Skeletal muscle cell (primary cell): ENCODE measurements at places on chromosomes 5 and 9.

DNA sequence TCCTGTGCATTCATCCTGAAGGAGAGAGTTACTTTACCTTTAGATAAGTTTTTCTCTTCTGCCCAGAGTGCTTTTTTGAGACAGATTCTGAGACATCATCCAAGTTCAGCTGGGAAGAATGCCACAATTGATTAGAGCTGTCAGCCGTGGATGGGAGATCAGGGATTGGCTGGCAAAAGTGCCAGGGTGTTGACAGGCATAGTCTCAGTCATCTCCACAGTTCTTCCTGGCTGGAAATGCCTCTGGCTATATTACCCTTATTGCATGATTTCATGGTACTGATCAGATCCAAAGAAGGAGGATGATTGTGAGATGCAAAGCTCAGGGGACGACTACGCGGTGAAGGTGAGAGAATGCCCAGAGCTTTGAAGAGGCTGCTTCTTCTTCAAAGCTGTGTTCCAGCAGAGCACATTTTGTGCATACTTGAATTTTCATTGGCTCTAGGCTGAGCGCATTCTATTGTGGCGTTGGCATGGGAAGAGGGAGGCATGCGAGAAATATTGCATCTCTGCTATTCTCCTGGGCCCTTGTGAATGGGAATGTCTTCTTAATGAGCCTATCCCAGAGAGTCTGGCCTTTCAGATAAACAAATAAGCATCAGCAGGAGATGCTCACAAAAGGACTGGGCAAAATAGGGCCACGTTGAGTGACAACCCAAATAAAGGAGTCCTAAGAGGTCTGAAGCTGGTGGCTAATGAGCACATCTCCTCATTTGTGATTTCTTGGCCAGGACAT, 82.1 kb downstream of the GRIA1 start:
- no peak for DNase-seq

- DNase-seq: no peak
These were observed 36.9 kb upstream of the ANGPTL2 start for GRCh38 chr9:127159325-127159801.

DNA sequence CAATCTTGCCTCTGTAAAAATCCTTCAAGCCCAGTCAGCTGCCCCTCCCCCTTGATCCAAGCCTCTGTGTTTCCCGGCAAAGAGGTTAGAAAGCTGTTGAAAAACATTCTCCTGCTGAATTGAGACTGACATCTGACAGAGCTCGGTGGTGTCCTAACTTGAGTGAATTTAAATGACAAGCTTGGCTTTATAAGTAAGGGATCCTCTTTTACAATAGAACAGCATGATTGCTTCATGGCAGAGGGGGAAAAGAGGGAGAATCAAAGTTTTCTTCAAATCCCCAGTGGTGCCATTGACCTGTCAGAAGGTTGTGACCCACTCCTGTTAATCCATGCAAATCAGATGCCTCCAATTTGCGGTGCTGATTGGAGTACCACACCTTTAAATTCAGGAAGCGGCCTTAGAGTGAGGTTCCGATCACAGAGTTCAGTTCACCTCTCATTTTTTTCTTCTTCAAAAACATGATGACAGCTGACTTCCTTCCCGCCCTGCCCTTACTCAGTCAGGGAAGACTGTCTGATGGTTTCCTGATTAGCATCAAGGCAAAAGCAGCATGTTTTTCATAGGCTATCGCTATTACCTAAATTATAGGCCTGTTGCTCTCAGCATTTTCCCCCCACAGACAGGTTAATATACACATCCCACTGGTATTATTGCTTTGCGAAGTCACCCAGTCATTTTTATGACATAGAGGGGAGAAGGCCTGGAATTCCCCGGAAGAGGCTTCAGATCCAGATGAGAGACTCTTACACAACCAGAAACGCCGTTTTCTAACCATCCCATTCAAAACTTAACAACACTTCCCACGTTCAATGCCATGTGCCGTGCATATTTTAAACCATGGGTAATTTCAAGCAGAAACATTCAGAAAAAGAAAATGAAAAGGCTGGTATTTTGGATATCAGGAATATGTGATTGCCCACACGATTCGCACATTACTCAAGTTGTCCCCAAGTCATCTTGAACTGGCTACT, 141.4 kb downstream of the EBF1 start:
- DNase-seq: no peak

GRCh38 chr9:125902831-125903512, 155.8 kb downstream of the PBX3 start:
- no peak for DNase-seq

DNA sequence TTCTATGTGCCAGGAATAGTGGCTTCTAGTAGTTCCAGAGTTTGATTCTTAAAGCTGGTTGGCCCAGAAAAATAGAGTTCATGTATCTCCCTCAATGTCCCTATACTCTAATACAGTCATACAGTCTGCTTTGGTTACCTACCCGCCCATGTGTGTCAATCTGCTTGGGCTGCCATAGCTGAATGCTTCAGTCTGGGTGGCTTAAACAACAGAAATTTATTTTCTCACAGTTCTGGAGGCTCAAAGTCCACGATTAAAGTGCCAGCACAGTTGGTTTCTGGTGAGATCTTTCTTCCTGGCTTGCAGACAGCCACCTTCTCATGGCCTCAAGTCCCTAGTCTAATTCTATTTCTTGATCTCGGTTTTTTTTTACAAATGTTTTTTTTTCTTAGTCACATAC, 1739.0 kb downstream of the MAT2B start:
- DNase-seq: no peak

GRCh38 chr5:1437226-1437829, 7.9 kb downstream of the SLC6A3 start:
- no peak for DNase-seq

- no peak for DNase-seq
These were observed 95.7 kb upstream of the ARAP3 start for GRCh38 chr5:141777711-141778110.

GRCh38 chr5:9834871-9835770, 205.0 kb upstream of the TAS2R1 start:
- DNase-seq: no peak

- DNase-seq: no peak
These were observed 33.7 kb downstream of the SLC31A2 start for GRCh38 chr9:113184539-113184938.

DNA sequence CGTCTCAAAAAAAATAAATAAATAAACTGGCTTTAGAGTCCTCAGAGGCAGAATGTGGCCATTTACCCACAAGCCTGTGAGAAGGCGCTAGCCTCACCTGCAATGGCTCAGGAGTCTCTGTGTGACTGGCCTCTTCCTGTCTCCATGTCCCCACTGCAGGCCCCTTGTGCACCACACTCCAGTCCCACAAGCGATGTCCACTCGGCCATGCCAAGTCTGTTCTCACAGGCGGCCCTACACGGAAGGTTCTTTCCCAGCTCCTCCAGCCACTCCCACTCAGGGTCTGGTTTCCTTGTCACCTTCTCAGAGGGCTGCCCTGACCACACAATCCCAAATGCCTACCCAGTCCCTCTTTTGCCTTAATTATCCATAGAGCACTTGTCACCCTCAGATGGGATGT, 38.2 kb downstream of the POLR1E start:
- DNase-seq: no peak

- no peak for DNase-seq
These were observed 157.9 kb downstream of the ALDH1A1 start for GRCh38 chr9:72794946-72795345.

GRCh38 chr9:100011062-100011681, 87.6 kb downstream of the ERP44 start:
- DNase-seq: peak; percentile 4

GRCh38 chr5:10372726-10373709, 19.5 kb downstream of the MARCHF6 start:
- no peak for DNase-seq

GRCh38 chr5:169298193-169298592, 2.7 kb downstream of the SLIT3 start:
- no peak for DNase-seq

DNA sequence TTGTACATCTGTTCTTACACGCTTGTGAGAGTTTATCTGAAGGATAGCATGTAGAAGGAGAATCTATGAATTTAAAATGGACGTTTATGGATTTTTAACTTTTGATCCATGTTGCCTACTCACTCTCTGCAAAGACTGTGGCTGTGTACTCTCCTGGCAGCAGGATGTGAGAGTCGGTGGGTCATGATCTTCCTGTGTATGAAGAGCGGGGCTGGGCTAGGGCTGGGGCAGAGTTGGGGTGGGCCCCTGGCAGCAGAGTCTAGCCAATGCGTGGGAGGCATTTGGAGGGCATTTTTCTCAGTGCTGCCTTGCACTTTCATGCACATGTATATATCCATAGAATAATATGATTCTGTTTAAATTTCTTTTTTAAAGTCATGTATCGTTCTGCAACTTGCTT, 24.0 kb upstream of the DAB2IP start:
- DNase-seq: no peak

GRCh38 chr9:78574354-78575045, 277.6 kb downstream of the PSAT1 start:
- no peak for DNase-seq

- DNase-seq: no peak
These were observed 50.5 kb upstream of the COL5A1 start for GRCh38 chr9:134591082-134591571.

GRCh38 chr9:36479101-36479500, 79.0 kb upstream of the RNF38 start:
- no peak for DNase-seq

- no peak for DNase-seq
These were observed 7.9 kb downstream of the FLT4 start for GRCh38 chr5:180641566-180641900.

- DNase-seq: no peak
These were observed 40.1 kb upstream of the TIFAB start for GRCh38 chr5:135492319-135492626.

GRCh38 chr5:89686081-89686765, 723.3 kb downstream of the CETN3 start:
- no peak for DNase-seq

- no peak for DNase-seq
These were observed 24.8 kb downstream of the ABLIM3 start for GRCh38 chr5:149166128-149166527.

DNA sequence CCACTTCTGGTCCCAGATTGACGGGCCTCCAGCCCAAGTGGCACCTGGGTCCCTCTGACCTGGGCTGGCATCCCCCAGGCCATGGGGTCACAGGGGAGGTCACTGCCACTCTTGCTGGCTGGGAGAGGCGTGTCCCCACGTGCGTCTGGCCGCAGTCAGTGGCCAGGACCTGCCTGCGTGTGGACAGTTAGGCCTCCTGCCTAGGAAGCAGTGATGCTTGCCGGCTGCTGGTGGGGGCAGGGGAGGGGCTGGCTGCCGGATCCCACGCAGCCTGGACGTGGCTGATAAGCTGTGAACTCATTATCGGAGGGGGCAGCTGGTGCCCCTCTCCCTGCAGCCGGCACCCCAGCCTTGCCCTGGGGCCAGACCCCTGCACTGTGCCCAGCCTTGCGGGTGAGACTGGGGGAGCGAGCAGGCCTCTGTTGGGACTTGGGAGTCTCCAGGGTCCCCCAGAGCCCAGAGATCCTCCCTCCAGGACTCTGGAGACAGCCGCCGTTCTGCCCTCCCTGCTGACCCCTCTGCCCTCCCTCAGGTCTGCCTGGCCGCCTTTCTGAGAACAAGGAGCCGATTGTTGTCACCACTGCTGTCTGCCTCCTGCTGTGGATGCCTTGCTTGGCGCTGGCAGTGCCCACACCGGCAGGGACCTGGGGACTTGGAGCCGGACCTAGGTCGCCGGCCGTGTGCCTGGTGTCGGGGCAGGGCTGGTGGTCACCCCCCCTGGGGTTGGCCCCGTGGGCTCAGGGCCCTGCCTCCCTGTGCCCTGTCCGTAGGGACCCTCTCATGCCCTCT, 12.3 kb downstream of the RXRA start:
- no peak for DNase-seq

DNA sequence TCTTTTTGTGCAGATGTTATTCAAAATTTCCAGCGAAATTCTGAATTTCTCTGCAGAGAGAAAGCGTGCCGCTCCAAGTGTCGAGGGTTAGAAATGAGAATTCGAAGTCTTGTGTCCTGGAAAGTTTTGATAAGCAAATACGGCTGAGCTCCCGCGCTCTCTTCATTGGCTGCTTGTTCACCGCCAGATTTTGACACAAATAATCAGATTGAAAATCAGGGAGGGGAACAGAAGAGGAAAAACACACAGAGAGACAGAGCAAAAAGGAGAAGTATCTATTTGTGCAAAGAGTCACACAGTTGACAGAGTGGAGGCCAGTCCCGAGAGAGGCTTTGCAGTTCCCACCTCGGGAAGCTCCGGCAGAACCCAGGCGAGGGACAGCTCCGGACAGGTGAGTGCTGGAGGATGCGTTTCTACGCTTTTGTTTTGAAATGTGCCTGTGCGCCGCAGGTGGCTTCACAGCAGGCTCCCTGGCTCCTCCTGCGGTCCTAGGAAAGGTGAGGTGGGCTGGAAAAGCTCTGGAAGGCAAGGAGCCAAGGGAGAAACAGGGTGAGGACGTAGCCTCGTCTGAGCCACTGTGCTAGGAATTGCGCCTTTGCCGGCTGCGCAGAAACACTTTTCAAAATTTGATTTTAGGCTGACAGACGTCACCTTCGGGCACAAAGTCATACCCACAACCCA, at the start of gene GFI1B:
Gene GFI1B, plus strand, starts transcription at position 244 of the 681 bp plus-strand sequence. CDS start 7,985 bp downstream, outside the sequence.
- DNase-seq: no peak

DNA sequence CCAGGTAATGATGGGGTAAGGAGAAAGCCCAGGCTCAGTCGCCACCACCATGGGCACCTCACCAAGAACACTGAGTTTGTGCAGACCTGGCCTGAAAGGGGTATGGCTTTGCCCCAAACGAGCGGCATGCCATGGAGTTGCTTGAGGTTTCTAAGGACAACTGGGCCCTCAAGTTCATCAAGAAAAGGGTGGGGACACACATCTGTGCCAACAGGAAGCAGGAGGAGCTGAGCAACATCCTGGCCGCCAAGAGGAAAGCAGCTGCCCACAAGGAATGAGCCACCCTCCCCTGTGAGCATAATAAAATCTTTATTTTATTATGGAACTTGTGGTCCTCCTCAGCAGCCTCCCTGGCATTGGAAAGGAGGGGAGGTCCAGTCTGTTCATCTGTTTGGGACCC, 23.8 kb downstream of the CD14 start:
- no peak for DNase-seq

GRCh38 chr9:94927048-94927761, 200.7 kb downstream of the AOPEP start:
- DNase-seq: no peak

- DNase-seq: no peak
These were observed 93.3 kb upstream of the LMX1B start for GRCh38 chr9:126520453-126520852.

GRCh38 chr5:135222171-135222681, 176.8 kb downstream of the MACROH2A1 start:
- DNase-seq: no peak

GRCh38 chr9:123927625-123928532, 2.0 kb downstream of the DENND1A start:
- no peak for DNase-seq

DNA sequence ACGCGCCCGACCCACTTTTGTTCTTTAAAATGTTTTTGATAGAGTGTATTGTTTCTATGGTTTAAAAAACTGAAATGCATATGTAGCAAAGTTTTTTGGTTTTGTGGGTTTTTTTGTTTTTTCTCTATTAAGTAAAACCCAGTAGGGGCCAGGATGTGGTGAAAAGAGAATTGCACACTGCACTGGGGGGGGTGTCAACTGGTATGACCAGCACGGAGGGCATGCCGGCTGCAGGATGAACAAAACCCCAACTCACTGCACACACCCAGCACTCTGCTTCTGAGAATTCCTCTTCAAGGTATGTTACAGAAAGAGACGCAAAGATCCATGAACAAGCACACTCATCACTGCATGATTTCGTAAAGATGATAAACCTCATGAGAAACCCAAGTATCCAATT, 75.0 kb downstream of the STK10 start:
- no peak for DNase-seq
